Aorta (tissue), 5 donors: ENCODE measurements at places on chromosomes 7 and 10. TPM values are rescaled to one million over a fixed set of nuclear protein-coding genes. Genes with fewer than 3 reads are reported as not detected.
A peak's percentile ranks its signal among the peaks of the same experiment; 100 is the strongest.

- H3K27me3 ChIP-seq: no peaks in the 10 kb centered on the region
- no peak overlapping the region for H3K4me3 ChIP-seq
- DNase-seq: peak; percentile 90
- no peaks in the 10 kb centered on the region for H3K36me3 ChIP-seq
- peaks cover 2% of the 10 kb centered on the region for H3K4me1 ChIP-seq
These were observed 6.2 kb downstream of the CALHM2 start for GRCh38 chr10:103445767-103446567.

DNA sequence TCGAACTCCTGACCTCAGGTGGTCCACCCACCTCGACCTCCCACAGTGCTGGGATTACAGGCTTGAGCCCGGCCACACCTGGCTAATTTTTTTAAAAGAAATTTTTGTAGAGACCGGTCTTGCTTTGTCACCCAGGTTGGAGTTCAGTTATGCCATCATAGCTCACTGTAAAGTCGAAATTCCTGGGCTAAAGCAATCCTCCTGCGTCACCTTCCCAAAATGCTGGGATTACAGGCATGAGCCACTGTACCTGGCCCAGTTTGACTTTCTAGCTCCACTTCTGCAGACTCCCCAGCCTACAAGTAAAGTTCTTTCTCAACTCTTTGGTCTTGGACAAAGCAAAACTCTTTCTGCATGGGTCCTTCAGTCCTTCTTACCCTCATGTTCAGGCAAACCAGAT is 214.1 kb downstream of the SKIDA1 start:
- no peak overlapping the region for H3K4me3 ChIP-seq
- H3K27me3 ChIP-seq: no peaks in the 10 kb centered on the region
- no peak overlapping the region for H3K27ac ChIP-seq
- H3K4me1 ChIP-seq: no peaks in the 10 kb centered on the region
- no peak for DNase-seq

DNA sequence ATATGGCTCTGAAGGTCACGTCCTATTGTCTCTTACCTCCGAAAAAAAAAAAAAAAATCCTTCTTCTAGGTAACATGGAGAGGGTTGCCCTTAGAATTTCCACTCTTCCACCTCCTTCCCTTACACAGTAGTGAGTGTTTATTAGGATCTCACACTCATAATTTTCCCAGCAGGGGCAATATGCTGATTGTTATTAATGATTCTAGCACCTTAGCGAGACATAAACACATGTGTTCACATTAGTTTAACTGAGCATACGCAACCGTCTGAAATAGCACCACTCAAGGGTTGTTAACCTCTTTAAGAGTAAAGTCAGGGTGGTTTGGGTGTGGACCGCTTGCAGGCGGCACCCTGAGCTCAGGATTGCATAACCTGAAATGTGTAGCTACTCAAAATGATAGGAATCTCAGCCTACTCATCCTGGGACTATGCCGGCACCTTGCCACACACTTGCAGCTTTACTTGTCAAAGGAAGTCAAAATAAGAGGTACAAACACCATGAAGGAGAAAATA is 52.2 kb downstream of the CPEB3 start:
- no peak overlapping the region for H3K27ac ChIP-seq
- H3K36me3 ChIP-seq: no peaks in the 10 kb centered on the region
- no peaks in the 10 kb centered on the region for H3K27me3 ChIP-seq

DNA sequence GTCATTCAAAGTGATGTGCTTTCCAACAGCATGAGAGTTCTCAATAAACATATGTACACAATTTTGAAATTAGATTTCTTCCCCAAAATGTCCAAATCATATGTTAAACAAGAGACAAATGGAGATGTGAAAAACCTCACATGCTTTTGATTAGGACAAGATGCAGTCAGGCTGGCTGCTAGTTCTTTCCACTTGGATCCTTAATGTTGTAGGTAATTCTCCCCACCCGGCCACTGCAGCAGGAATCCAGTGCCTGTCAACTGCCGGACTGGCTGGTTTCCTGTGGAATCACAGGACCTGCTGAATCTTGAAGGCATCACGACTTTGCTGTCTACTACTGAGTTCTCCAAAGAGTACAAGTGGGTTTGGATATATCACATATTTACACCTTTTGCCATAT is 138.6 kb upstream of the AKR1E2 start:
- no peak overlapping the region for H3K4me3 ChIP-seq
- no peaks in the 10 kb centered on the region for H3K4me1 ChIP-seq
- H3K27ac ChIP-seq: no peak overlapping the region
- H3K27me3 ChIP-seq: no peaks in the 10 kb centered on the region

- H3K4me1 ChIP-seq: no peaks in the 10 kb centered on the region
- H3K4me3 ChIP-seq: no peak overlapping the region
- H3K36me3 ChIP-seq: no peaks in the 10 kb centered on the region
- DNase-seq: peak; percentile 69
- H3K27me3 ChIP-seq: no peaks in the 10 kb centered on the region
These were observed 8.6 kb downstream of the GPRIN2 start for GRCh38 chr10:46547541-46548497.

WDR86 gene
- total RNA-seq: 4.4 TPM
